Heart right ventricle (tissue), 16 donors: ENCODE measurements at places on chromosomes 6 and 20. TPM values are rescaled to one million over a fixed set of nuclear protein-coding genes. Genes with fewer than 3 reads are reported as not detected.

DNA sequence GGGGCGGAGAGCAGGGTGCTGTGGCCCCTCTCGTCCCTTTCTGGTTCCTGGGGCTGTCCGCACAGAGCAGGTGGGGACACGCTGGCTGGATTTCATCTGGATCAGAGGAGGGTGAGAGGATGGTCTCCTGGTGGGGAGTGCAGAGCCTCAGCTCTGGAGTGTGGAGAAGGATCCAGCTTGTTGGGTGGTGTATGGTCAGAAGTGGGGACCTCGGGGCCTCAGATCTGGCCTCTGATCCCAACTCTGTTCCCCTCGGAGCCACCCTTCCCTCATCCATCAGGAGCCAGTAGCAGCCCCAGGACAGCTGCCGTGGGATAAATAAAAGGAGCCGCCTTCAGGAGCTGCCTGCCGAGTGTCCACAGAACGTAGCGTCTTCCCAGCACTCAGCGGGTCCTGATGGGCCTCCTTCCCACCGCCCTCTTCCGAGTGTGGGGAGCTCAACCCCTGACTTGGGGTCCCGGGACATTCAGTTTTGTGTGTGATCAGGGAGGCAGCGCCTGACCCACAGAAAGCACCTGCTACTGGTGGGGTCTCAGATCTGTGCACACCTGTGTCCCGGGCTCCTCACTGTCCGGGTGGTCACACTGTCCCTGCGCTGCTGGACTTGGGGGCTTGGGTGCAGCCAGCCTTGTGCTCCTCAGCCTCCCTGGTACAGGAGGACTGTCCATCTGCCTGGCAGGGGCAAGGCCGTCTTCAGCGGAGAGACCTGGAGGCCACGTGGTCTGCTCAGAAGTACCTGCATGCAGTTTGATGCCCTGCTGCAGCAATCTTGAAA is 25.4 kb upstream of the BHLHE23 start:
- peaks cover 94% of the 10 kb centered on the region for H3K27me3 ChIP-seq
- no peak overlapping the region for H3K4me3 ChIP-seq
- no peaks in the 10 kb centered on the region for H3K4me1 ChIP-seq
- no peak for DNase-seq

- no peaks in the 10 kb centered on the region for H3K36me3 ChIP-seq
- no peaks in the 10 kb centered on the region for H3K27me3 ChIP-seq
- no peak overlapping the region for H3K4me3 ChIP-seq
- no peak for DNase-seq
Observed at GRCh38 chr6:31587791-31588777, 2.0 kb downstream of the LST1 start.

DNA sequence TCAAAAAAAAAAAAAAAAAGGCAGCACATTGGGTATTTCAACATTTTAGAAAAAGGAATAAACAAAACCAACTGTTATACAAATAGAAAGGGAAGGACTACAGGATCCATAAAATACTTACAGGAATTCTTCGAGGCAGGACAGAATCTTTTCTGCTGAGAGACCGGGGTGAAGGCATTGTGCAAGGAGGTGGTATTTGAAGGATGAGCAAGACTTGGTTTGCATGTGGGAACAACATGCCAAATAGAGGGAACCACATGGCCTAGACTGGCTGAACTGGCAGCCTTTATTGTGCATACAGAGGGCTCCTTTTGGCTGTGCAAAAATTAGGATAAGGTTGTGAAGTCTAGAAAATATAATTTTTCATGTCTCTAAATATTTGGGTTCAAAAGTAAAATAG is 62.9 kb downstream of the SCAND1 start:
- H3K4me3 ChIP-seq: no peak overlapping the region
- H3K27ac ChIP-seq: no peak overlapping the region
- DNase-seq: no peak
- H3K4me1 ChIP-seq: no peaks in the 10 kb centered on the region
- peaks cover 11% of the 10 kb centered on the region for H3K36me3 ChIP-seq
- no peaks in the 10 kb centered on the region for H3K27me3 ChIP-seq

- no peak for DNase-seq
- no peaks in the 10 kb centered on the region for H3K36me3 ChIP-seq
- H3K4me1 ChIP-seq: peaks cover 6% of the 10 kb centered on the region
- no peak overlapping the region for H3K4me3 ChIP-seq
- H3K27ac ChIP-seq: no peak overlapping the region
- H3K27me3 ChIP-seq: no peaks in the 10 kb centered on the region
Observed at GRCh38 chr6:159963111-159963510, 5.8 kb upstream of the IGF2R start.

SUMO4 gene
- total RNA-seq: 0.37 TPM

PROKR2 gene
- not detected for total RNA-seq
